Naive thymus-derived CD4-positive, alpha-beta T cell (primary cell): ENCODE measurements at places on chromosomes 7 and 10. TPM values are rescaled to one million over a fixed set of nuclear protein-coding genes. Genes with fewer than 3 reads are reported as not detected.

ANKRD2 gene
- not detected for total RNA-seq

GIMAP2 gene
- total RNA-seq, result 286 TPM

- H3K4me3 ChIP-seq, result no peak overlapping the region
- no peaks in the 10 kb centered on the region for H3K4me1 ChIP-seq
- H3K27ac ChIP-seq, result no peak overlapping the region
- H3K36me3 ChIP-seq, result no peaks in the 10 kb centered on the region
- DNase-seq, result no peak
These were observed 73.3 kb downstream of the MICALL2 start for GRCh38 chr7:1385809-1386622.

DNA sequence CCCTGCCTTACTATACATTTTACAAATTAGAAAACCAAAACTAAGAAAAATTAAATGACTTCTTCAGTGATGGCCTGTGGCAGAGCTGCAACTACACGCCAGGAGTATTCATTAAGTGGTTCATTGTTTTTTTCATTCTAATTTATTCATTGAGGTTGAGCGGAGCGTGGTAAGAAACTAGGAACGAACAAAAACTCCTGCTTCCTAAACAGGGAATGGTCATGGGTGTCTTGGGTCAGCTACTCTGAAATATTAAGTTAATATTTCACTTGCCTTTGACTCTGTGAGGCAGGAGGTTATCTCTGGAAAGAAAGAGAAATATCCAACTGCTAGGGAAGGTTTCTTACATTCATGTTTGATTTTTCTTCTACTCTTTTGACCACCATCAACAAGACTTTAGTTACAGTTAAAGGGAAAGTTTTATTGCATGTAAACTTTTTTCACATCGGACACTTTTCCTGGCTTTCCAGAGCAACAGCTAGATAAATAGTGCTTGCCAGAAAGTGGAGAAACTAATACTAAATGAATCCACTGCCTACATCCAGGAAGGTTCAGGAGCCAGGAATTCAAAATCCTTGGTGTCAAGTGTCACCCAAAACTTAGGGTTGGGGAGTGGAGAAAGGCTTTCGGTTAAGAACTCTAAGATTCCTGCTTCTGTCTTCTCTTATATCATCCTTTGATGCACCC is 896 bp upstream of the GNG11 start:
- H3K27me3 ChIP-seq, result peaks cover 11% of the 10 kb centered on the region
- H3K36me3 ChIP-seq, result no peaks in the 10 kb centered on the region
- H3K4me3 ChIP-seq, result no peak overlapping the region
- no peak overlapping the region for H3K27ac ChIP-seq

GRCh38 chr10:79206300-79207095 is 137.7 kb downstream of the ZMIZ1 start:
- H3K4me3 ChIP-seq, result no peak overlapping the region
- no peak for DNase-seq
- H3K27ac ChIP-seq, result no peak overlapping the region
- H3K4me1 ChIP-seq, result no peaks in the 10 kb centered on the region
- peaks cover 3% of the 10 kb centered on the region for H3K36me3 ChIP-seq

DNA sequence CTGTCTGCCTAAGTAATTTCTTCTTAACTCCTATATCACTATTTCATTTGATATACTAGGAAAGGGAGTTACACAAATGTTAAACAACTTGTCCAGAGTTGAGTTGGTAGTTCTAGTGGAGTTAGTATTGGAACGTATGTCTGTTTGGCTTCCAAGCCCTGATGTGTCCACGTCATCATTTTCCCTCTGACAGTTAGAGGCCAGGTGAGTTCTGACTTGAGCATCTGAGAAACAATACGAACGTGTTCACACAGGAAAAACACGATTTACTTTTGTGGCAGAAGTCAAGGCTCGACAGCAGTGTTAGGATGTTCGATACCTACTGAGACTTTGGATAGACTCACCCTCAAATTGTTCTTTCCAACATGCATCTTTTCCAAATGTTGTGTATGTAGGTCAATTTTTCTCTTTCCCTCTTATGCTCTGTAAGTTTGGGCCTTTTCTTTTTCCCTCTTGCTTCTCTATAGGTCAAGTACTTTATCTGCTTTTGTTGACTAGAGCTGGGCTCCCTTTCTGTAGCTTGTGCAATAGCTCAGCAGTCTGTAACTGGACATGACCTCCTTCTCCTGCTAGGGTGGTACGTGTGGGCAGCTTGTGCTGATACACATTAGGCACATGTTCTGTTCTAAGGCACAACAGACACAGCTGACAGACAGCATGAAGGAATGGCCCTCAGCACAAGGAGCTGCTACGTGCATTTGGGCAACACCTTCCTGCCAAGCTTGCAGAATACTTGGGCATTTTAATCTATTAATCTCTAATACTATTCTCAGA is 222.9 kb downstream of the PTEN start:
- no peaks in the 10 kb centered on the region for H3K27me3 ChIP-seq
- no peak for DNase-seq
- no peaks in the 10 kb centered on the region for H3K36me3 ChIP-seq
- H3K27ac ChIP-seq, result no peak overlapping the region
- peaks cover 14% of the 10 kb centered on the region for H3K4me1 ChIP-seq

- DNase-seq, result no peak
- H3K4me1 ChIP-seq, result no peaks in the 10 kb centered on the region
- H3K27me3 ChIP-seq, result no peaks in the 10 kb centered on the region
- no peak overlapping the region for H3K27ac ChIP-seq
- no peak overlapping the region for H3K4me3 ChIP-seq
These were observed 30.0 kb upstream of the VDAC2 start for GRCh38 chr10:75180592-75180991.

- no peaks in the 10 kb centered on the region for H3K27me3 ChIP-seq
- DNase-seq, result no peak
- H3K4me1 ChIP-seq, result no peaks in the 10 kb centered on the region
- H3K4me3 ChIP-seq, result no peak within 1 kb of the TSS
- no peak within 1 kb of the TSS for H3K27ac ChIP-seq
These were observed at the start of gene PRSS1 for GRCh38 chr7:142749218-142749993. PRSS1 (plus strand) TSS chr7:142749472; CDS start chr7:142749485, 13 bp downstream.

DNA sequence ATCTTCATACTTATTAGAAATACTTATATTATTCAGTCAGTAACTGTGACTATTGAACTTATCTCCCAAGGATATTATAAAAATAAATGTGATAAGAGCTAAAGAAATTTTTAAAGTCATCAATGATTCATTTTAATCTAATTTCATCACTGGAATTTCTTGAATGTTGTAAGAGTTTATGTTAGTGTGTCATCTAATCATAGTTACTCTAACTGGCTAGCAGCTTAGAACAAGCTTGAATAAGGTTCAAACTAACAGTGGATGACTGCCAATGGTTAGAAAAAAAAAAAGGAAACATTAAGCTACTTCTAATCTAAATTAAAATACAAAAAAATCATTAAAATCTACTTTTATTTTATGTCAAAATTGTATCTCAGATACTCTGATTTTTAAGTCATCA is 1066.3 kb downstream of the CNTNAP2 start:
- H3K4me3 ChIP-seq, result no peak overlapping the region
- DNase-seq, result no peak
- no peaks in the 10 kb centered on the region for H3K36me3 ChIP-seq

DNA sequence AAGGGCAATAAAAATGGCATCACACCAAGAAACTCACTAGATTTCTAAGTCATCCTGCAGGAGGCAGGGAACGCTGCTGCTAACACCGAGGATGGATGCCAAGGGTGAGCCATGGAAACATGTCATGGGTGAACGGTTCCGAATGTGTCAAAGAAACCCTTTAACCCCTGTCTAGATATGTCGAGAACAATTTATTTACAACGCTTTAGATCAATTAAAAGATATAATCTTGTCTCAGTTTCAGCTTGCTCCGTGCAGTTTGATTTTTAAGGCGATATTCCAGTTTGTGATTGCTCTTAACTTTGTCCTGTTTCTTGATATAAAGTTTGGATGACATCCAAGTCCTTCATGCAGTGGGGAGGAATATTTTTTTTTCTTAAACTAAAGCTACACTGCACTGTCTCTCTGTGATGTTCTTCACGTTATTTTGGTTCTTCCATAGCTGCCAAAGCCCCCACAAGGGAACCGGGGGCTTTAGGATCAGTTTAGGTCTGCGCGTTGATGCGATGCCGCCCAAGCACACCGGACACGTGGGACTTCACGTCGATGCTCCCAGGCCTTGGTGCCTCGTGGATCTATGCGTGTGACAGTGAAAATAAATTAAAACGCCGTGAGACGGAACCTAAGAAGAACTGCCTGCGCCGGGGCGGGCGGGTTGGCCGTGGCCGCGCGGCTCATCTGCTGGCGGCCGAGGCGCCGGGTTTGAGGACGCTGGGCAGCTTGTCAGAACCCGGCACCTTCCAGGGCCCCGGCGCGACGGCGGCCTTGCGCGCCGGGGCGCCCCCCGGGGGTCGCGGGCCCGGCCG is 220.3 kb downstream of the PHTF2 start:
- no peak overlapping the region for H3K27ac ChIP-seq
- DNase-seq, result peak; percentile 3
- peaks cover 7% of the 10 kb centered on the region for H3K4me1 ChIP-seq
- no peak overlapping the region for H3K4me3 ChIP-seq
- no peaks in the 10 kb centered on the region for H3K36me3 ChIP-seq

HOXA9 gene
- total RNA-seq, result 0.70 TPM

DDC gene
- not detected for total RNA-seq

GRCh38 chr10:86706977-86707376 is 38.7 kb downstream of the LDB3 start:
- H3K4me3 ChIP-seq, result no peak overlapping the region
- H3K4me1 ChIP-seq, result peaks cover 5% of the 10 kb centered on the region
- H3K27ac ChIP-seq, result no peak overlapping the region

C10orf95 gene
- total RNA-seq, result 0.34 TPM

ADRA2A gene
- total RNA-seq, result not detected

GRCh38 chr7:37071124-37071523 is 346.8 kb upstream of the AOAH start:
- DNase-seq, result no peak
- no peak overlapping the region for H3K4me3 ChIP-seq
- no peaks in the 10 kb centered on the region for H3K27me3 ChIP-seq
- no peaks in the 10 kb centered on the region for H3K36me3 ChIP-seq
- no peak overlapping the region for H3K27ac ChIP-seq

- no peaks in the 10 kb centered on the region for H3K27me3 ChIP-seq
- H3K4me3 ChIP-seq, result no peak overlapping the region
- H3K36me3 ChIP-seq, result no peaks in the 10 kb centered on the region
- no peak for DNase-seq
- H3K4me1 ChIP-seq, result no peaks in the 10 kb centered on the region
- no peak overlapping the region for H3K27ac ChIP-seq
These were observed 1245.7 kb upstream of the SORCS1 start for GRCh38 chr10:108410236-108410635.

PPP1R9A gene
- total RNA-seq, result 1.4 TPM
